ENCODE measurements at places on chromosomes 3 and 15. TPM values are rescaled to one million over a fixed set of nuclear protein-coding genes. Genes with fewer than 3 reads are reported as not detected.

- no peak for DNase-seq
Measured at GRCh38 chr3:17640466-17640865, 102.0 kb downstream of the TBC1D5 start.

GRCh38 chr3:115975353-115975752, 352.0 kb downstream of the GAP43 start:
- no peak for DNase-seq

ATG7 gene
- 14.1 TPM for polyA plus RNA-seq

DNA sequence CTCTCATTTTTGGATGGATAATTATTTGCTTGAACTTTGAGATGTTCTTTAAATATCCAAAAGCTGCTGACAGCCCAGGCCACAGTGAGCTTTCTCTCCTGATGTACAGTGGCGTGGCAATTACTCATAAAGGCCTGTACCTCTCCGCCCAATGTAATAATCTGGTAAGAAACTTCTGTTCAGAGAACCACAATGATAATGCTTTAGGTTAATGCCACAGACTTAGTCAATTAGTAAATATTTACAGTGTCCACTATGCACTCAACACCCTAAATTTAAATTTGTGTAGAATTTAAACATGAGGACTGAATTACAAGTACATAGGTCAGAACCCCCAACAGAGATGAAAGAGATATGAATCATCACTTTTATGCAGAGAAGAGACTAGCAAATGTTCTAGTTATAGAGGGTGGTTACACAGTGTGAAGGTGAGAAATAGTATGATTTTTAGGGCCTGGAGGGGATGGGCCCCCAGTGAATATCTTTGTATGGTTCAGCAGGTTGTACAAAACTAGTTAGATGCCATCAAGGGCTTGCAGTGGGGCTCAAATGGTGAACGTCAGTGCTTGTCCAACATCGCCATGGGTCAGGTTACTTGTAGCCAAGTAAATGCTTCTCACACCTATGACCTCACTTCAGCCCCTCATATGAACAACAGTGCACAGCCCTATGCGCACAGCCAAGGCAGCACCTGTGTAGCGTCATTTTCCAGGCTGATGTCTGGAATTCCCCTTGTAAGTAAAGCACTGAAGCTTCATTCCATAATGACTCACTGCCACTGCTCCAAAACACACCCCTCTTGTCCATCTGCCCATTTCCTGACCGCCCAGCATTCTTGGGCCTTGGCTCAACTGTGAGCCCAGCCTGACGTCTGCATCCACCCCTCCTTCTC, 13.3 kb downstream of the ABHD2 start:
- DNase-seq: no peak

- no peak for DNase-seq
Measured at GRCh38 chr15:75827691-75828090, 15.6 kb upstream of the UBE2Q2 start.

TMEM207 gene
- not detected for polyA plus RNA-seq

MED12L gene
- 0.11 TPM for polyA plus RNA-seq

DNA sequence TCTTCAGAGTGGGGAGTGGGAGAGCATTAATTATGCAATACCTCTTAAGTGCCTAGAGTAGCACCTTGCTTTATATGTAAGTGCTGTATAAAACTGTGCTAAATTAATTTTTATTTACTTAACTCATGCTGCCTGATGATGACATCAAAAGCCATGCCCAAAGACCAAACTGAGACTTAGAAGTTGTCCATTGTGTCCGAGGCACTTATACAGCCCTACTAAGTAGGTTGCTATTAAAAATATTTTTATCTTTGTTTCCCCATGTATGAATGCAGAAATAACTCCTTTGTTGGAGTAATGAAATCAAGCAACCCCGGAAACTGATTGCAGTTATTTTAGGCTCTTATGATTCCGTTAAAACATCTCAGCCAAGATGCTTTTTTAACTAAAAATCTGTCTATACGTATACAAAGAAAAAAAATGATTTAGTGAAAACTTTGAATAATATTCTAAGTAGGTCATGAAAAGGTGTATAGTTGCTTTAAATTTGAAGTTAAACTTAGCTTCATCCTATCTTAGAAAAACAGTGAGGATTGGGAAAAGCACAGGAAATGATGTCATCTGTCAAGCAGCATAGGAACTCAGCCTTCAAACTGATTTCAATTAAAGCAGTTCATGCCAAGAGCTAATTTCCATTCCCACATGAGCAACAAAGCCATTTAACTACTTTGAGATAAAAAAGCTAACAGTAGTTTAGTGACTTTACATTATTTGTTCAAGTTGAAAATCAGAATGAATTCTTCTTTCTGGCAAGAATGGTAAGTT, 43.0 kb downstream of the FBN1 start:
- DNase-seq: peak; percentile 18

UBA5 gene
- polyA plus RNA-seq: 28.2 TPM

Measured in urinary bladder (tissue), 4 donors.